ENCODE measurements at places on chromosomes 3 and 15. TPM values are rescaled to one million over a fixed set of nuclear protein-coding genes. Genes with fewer than 3 reads are reported as not detected.

DNA sequence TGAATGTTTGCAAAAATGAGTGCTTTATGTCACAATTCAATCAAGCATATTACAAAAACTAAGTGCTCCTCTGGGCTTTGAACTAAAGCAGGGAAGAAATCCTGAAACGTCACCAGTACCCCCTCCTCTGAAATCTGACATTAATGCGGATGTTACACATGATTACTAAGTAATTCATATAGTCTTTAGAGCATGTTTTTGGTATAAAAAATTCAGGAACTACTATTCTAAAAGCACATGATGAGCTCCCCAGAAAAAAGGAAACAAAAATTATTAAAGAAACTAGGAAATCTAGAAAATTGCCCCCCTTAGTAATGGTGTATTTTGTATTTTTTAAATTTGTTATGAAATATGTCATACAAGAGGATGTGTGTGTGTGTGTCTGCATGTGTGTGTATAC lies 87.7 kb downstream of the MYO5A start:
- H3K4me1 ChIP-seq: no peaks in the 10 kb centered on the region
- DNase-seq: no peak
- H3K36me3 ChIP-seq: peaks cover 2% of the 10 kb centered on the region
- no peak overlapping the region for H3K4me3 ChIP-seq
- H3K27ac ChIP-seq: no peak overlapping the region

The PLXND1 gene
- total RNA-seq: 60.6 TPM

DNA sequence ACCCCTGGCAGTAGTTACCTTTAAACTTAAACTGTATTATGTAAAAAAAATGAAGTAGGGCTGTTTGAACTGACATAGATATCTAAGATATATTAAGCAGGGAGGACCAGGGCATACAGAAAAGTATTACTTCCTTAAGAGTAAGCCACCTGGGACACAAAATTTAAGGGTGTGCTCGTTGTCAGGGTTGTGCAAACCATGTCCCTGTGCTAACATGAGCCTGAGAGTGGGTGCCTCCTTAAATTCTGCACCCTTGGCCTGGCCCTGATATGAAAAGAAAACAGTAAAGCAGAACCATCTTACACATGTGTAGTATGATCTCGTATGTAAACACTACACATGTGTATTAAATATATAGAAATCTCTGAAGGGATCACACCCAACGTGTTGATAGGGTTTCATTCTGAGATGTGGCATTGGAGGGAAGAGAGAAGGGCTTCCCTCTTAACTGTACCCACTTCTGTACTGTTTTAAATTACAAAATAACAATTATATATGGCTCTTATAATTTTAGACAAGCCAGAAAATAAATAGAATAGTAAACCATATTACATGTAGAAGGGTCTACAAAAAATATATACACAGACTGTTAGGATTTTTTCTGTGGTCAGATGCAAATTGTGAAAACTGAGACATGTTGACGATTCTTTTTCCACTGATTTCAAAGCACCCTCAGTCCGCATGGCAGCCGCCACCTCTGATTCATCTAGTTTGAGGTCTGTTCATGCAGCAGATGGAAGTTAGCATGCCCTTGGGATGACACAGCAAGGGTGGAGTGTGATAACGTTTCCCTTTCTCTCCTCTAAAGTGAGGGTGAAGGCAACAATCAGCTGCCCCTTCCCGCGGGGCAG lies 400.8 kb upstream of the PROK2 start:
- peaks cover 6% of the 10 kb centered on the region for H3K4me1 ChIP-seq
- H3K4me3 ChIP-seq: no peak overlapping the region
- peaks cover 18% of the 10 kb centered on the region for H3K27me3 ChIP-seq

- no peak overlapping the region for H3K4me3 ChIP-seq
- no peak for DNase-seq
- no peaks in the 10 kb centered on the region for H3K4me1 ChIP-seq
- no peak overlapping the region for H3K27ac ChIP-seq
These were observed 41.6 kb downstream of the ISG20 start for GRCh38 chr15:88680241-88681001.

DNA sequence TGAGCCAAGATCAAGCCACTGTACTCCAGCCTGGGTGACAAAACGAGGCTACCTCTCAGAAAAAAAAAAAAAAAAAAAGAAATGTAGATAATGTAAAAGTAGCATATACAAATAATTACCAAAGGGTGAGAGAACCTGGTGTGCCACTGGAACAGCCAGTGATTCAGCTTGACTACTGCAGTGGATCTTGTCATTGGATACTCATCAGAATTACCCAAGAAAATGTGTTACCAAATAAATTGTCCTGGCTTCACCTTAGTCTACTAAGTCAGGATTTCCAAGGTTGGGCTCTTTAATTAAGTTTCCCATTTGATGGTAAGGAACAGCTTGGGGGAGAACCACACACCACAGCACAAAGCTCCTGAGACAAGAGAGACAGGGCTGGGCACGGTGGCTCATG lies 1.5 kb downstream of the NICN1 start:
- peaks cover 11% of the 10 kb centered on the region for H3K4me1 ChIP-seq
- no peaks in the 10 kb centered on the region for H3K27me3 ChIP-seq
- no peak for DNase-seq
- H3K27ac ChIP-seq: no peak overlapping the region
- peaks cover 7% of the 10 kb centered on the region for H3K36me3 ChIP-seq

- no peaks in the 10 kb centered on the region for H3K4me1 ChIP-seq
- peaks cover 3% of the 10 kb centered on the region for H3K27me3 ChIP-seq
- H3K36me3 ChIP-seq: no peaks in the 10 kb centered on the region
- no peak for DNase-seq
These were observed 146.1 kb upstream of the IQSEC1 start for GRCh38 chr3:13219077-13219901.

DNA sequence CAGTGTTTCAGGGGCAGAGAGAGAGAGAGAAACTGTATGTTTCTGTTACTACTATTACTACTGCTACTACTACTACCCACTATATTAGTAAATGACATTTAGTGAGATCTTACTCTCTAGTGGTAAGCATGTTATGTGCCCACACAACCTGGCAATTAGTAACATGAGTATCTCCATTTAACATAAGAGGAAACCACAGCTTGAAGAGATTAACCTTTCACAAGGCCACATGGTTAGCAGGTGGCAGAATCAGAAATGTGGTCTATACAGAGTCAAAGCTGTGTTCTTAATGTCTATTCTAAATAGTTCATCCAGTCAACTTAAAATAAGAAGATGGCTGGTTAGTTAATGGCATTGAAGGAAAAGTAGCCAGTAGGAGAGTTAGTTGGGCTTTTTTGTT lies 961.6 kb downstream of the MCTP2 start:
- no peaks in the 10 kb centered on the region for H3K27me3 ChIP-seq
- peaks cover 9% of the 10 kb centered on the region for H3K36me3 ChIP-seq
- DNase-seq: no peak
- no peak overlapping the region for H3K27ac ChIP-seq

DNA sequence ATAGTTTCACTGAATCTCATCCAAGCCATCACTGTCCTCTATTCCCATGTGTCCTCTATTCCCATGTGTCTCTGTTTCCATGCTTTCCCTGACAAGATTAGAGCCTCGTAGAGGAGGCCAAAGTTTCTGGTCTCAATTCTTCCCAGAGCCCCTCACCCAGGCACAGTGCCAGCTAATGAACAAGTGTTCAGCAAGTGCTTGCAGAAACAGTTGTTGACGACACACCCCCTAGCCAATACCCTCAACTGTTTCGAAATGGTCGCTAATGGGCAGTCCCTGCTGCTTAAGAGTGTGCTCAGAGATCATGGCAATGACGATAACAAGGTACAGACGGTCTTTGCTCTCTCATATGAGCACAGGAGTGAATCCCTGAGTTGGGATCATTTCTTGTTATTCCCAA lies 73.4 kb downstream of the FAM174B start:
- no peaks in the 10 kb centered on the region for H3K4me1 ChIP-seq
- H3K36me3 ChIP-seq: no peaks in the 10 kb centered on the region
- DNase-seq: no peak
- H3K4me3 ChIP-seq: no peak overlapping the region
- H3K27ac ChIP-seq: no peak overlapping the region

- no peaks in the 10 kb centered on the region for H3K36me3 ChIP-seq
- no peak overlapping the region for H3K27ac ChIP-seq
- no peak overlapping the region for H3K4me3 ChIP-seq
- peaks cover 45% of the 10 kb centered on the region for H3K27me3 ChIP-seq
These were observed 181.9 kb downstream of the SV2B start for GRCh38 chr15:91281947-91282346.

The SCAMP5 gene
- total RNA-seq: 23.5 TPM
